Transverse colon (tissue), 4 donors: ENCODE measurements at places on chromosomes 12 and 14. TPM values are rescaled to one million over a fixed set of nuclear protein-coding genes. Genes with fewer than 3 reads are reported as not detected.

DNA sequence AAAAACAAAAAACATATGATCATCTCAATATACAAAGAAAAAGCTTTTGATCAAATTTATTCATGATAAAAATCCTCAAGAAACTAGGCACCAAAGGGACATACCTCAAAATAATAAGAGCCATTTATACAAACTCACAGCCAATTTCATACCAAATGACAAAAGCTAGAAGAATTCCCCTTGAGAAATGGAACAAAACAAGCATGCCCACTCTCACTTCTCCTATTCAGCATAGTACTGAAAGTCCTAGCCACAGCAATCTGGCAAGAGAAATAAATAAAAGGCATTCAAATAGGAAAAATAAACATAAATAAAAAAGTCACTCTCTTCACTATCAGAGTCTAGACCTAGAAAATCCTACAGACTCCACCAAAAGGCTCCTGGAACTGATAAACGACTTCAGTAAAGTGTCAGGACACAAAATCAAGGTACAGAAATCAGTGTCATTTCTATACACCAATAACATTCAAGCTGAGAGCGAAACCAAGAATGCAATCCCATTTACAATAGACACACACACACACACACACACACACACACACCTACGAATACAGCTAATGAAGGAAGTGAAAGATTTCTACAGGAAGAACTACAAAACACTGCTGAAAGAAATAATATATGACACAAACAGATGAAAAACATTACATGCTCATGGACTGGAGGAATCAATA, 1486.2 kb upstream of the SEL1L start:
- DNase-seq: no peak

Gene LRFN5
- 1.1 TPM for total RNA-seq

GRCh38 chr14:102565331-102565887, 27.0 kb upstream of the RCOR1 start:
- no peak for DNase-seq

- no peak for DNase-seq
These were observed 36.4 kb downstream of the PRPF40B start for GRCh38 chr12:49659753-49660152.

DNA sequence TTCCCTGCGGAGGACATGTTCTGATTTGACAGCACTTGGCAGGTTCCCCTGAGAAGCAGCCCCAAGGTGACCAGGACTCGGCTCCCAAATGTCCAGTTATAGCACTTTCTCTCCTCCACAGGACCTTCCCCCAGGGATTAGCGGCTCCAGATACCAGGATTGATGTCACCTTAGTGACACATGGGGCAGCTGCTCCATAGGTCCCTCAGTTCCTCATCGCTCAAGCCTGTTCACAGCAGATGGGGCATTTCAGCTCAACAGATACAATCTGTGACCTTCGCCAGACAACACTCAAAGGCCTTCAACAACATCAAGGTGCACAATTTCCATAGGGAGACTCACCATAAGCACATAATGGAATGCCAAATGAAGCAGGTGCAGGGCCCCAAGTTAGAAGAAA, 67.9 kb upstream of the ZFP36L1 start:
- no peak for DNase-seq

Gene VAMP1
- 23.1 TPM for total RNA-seq

DNA sequence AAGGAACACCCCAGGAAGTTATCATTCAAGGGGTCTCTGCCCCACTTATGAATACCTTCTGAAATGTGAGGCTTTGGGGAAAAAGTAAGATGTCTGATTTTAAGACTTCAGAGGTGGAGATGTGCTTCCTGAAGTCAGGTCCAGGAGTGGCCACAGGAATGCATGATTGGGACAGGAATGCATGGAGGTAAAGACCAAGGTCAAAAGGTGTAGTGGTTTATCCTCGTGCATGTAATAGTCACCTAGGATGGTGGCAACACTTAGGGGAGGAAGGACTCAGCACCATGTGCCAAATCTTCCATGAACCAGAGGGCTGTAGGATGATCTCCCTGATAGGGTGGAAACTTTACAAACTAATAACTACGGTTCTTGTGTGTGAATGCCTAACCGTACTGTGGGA, 217.3 kb downstream of the C12orf75 start:
- DNase-seq: no peak

GRCh38 chr12:75977952-75978671, 53.5 kb downstream of the PHLDA1 start:
- DNase-seq: peak; percentile 75

GRCh38 chr14:93543766-93544165, 113.0 kb downstream of the UNC79 start:
- no peak for DNase-seq

DNA sequence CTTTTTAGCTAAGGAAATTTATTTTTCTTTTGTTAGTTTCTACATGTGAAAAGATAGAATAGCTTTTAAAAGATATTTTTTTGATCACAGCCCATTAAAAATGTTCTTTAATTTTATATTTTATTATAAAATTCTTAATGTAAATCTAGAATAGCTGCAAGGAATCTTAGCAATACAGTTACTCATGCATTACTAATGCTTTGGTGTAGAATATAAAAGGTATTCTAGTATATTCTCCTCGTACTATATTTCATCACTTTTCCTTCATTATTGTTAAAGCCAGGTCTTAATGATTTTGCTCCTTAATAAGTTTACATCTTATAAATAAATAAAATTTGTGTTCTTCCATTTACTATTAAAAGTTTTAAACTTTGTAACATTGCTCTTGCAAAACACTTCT, 82.6 kb downstream of the MNAT1 start:
- no peak for DNase-seq

DNA sequence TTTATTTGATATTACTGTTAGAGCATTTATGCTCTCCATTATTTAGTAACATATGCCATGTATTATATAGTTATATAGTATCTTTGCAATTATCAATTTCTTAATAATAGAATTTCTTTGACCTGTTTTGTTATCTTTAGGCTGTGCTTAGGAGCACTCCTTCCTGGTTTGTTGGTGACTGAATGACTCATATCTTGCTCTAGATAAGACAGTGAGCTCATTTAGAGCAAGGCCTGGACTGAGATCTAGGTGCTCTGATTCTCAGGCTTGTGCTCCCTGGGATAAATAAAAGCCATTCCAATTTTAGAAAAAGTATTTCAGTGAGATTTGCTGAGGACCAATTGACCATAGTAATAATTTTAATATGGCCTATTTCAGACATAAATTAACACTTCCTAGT, 951.2 kb downstream of the FLRT2 start:
- DNase-seq: no peak

DNA sequence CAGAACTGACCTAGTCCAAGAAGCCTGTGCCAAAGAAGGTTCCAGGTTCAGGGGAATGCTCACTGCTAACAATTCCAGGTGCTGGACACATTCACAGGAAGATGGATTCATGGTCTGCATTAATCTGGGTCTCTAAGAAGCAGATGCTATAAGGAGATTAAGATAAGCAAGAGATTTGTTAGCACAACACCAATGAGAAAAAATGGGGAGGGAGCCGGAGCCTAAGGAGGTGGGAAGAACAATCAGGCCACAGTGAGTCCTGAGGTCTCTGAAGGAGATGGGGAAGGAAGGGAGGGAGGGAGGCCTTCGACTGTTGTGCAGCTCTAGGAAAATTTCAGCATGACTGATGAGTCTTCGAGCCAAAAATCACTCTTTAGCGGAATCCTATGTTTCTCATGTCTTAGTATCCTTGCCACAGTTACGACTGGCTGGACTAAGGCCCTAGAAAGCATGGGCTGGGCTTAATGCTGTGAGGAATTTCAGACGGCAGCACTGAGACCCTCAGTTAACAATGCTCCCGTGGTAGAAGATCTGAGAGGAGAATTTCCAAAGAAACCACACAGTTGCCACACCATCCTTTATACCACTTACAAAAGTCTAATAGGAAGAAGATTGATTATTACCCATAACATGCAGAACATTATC, 31.5 kb upstream of the PTGDR start:
- no peak for DNase-seq

Gene CCDC196
- total RNA-seq: not detected

- no peak for DNase-seq
These were observed 15.3 kb upstream of the ARID4A start for GRCh38 chr14:58282925-58283593.

GRCh38 chr14:56741325-56741724, 69.0 kb downstream of the OTX2 start:
- no peak for DNase-seq

DNA sequence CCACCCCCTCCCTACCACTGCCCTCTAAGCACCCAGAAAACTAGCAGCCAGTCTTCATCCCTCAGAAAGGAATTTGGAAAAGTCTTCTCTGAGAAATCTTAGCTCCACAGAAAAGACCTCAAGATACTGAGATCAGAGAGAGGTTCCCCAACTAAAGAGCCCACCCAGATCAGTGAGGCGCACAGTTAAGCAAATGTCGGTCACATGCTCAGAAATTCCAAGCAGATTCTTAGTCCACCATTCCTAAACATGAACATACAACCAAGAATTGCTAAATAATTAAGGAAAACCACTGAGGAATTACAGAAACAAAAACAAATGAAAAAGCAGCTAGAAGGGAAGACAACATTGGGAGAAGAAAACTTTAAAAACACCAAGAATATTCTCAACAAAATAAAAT, 32.3 kb downstream of the MED13L start:
- DNase-seq: no peak
